ENCODE measurements at places on chromosomes 7 and 10.

- DNase-seq: no peak
Measured at GRCh38 chr7:17929647-17930395, 10.5 kb downstream of the SNX13 start.

GRCh38 chr7:30225863-30226613 is 58.4 kb upstream of the ZNRF2 start:
- DNase-seq: peak; percentile 97

DNA sequence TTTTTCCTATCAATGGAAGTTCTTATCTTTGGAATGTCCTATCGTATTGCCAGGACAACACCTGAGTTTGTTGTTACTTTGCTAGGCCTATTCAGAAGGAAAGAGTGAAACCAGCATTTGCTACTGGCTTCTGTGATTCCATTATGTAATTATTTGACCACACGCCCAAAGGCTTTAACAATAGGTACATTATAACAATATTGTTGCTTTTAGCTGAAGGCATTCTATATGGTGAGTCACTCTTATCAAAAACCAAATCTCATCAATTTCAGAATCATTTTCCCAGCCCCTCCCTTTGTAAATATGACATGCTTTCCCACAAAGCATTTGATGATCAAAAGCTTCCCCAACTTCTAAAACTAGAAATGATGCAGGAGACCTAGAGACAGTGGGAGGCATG is 294.4 kb upstream of the NEBL start:
- DNase-seq: peak; percentile 93

GRCh38 chr10:91590904-91591796 is 41.7 kb downstream of the PPP1R3C start:
- DNase-seq: no peak

GRCh38 chr7:151792086-151792485 is 84.8 kb downstream of the PRKAG2 start:
- no peak for DNase-seq

DNA sequence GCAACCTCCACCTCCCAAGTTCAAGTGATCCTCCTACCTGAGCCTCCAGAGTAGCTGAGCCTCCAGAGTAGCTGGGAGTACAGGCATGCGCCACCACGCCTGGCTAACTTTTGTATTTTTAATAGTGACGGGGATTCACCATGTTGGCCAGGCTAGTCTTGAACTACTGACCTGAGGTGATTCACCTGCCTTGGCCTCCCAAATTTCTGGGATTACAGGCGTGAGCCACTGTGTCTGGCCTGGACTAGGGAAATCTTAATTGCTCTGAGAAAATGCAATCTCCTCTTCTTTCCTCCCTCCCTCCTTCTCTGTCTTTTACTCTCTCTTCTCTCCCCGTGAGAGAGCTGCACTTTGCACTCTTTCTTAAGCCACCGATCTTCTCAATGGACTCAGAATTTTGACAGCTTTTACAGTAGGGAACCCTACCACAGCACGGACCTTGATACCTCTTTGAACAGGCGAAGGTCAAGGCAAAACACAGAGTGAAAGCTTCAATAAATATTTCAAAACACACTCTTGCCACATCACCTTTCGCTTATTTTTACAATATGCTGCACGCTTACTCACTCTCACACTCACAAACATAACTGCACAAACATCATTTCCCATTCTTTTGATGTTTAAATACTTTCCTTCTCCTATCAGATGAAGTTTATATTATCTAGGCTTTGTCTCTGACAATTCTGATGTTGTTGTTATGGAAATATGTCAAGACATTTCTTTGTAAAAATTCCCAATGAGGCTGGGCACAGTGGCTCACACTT is 173.4 kb upstream of the NRP1 start:
- no peak for DNase-seq

GRCh38 chr10:132493246-132493755 is 44.3 kb upstream of the INPP5A start:
- DNase-seq: no peak

GRCh38 chr7:72182036-72182435 is 230.1 kb downstream of the CALN1 start:
- no peak for DNase-seq

DNA sequence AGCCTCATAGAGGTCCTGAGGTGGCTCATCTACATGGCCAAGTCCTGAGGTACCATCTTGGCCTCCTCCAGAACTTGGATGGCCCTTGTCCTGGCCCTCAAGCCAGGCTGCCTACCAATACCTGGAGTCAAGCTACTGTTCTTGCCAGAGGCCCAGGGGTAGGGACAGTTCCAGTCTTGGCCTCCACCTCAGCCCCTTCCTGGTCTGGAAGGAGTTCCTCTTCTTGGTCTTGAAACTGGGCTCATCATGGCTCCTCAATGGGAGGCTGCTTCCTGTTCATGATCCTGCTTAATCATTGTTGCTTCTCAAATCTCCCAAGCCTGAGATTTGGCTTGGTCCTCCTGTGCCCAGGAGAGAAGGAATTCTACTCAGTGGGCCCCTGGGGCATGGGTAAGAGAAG is 3.9 kb downstream of the HPS6 start:
- DNase-seq: no peak

DNA sequence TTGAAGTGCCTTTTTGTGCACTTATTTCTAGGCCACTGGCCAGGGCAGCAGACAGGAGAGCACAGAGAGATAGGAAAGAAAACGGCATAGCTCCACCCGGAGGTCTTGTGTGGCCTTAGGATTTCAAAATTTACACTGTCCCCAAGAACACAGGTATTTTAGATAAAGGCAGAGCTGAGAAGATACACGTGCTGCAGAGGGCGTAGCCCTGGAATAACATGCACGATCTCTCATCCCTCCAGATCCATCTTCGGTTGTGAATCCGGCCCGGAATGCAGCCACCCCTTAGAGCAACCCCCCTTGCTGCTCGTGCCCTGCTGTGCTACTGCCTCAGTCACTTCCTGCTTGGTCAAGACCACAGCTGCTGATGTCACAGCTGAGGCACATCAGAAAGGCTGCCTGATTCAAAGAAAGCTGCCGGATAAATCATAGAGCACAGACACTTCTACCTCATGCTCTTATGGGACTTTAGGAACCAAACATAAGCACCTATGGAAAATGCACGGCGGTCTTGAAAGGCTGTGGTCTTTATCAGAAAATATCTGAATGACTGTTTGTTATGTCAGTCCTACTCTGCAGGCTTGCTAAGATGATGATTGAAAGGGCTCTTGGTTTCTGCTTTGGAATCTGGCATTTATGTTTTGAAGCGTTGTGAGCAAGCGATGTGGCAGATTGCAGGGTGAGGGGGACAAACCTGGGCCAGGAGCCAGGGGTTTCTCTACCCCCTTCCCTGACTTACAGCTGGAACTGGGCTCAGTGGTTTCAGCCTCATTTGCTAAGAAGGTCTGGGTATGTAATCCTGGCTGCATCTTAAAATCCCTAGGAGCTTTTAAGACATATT is 152.0 kb downstream of the SVIL start:
- DNase-seq: no peak

GRCh38 chr10:104307576-104308438 is 30.5 kb downstream of the ITPRIP start:
- no peak for DNase-seq

GRCh38 chr7:22566592-22566991 is 66.6 kb upstream of the STEAP1B start:
- DNase-seq: no peak

DNA sequence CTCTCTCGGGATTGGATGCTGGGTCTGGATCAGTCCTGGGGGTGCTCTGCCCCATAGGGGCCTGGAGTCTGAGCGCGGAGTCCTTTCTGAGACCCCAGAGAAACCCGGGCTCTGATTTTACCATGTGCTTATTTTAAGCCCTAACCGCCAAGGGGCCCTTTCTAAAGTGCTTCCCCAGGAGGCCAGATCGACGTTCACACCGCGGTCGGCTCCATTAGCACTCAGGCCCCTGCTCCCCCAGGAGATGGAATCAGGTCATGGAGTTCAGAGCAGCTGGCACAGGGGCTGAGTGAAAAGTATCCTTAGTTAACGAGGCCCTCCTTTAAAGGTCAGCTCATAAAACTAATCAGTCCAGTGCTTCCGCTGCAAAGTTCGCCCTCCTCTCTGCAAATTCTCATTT is 159.4 kb upstream of the COBL start:
- DNase-seq: no peak

GRCh38 chr10:31803606-31804351 is 124.9 kb downstream of the ARHGAP12 start:
- no peak for DNase-seq

Data from mammary epithelial cell (primary cell).